Spleen (tissue), 13 donors: ENCODE measurements at places on chromosomes 7 and 10. TPM values are rescaled to one million over a fixed set of nuclear protein-coding genes. Genes with fewer than 3 reads are reported as not detected.

ANKRD30A gene
- not detected for polyA plus RNA-seq

VSTM4 gene
- 0.57 TPM for polyA plus RNA-seq

INTS1 gene
- 126 TPM for polyA plus RNA-seq

FAM24B gene
- 8.2 TPM for polyA plus RNA-seq

BTAF1 gene
- 12.4 TPM for polyA plus RNA-seq

POLR2J gene
- 95.6 TPM for polyA plus RNA-seq

SEMA4G gene
- polyA plus RNA-seq, result 0.52 TPM

CCDC7 gene
- 1.2 TPM for polyA plus RNA-seq

OPN4 gene
- polyA plus RNA-seq, result not detected

PLXDC2 gene
- 2.4 TPM for polyA plus RNA-seq

HECW1 gene
- polyA plus RNA-seq, result 0.03 TPM

CALML3 gene
- not detected for polyA plus RNA-seq

GDF2 gene
- not detected for polyA plus RNA-seq

RAMP3 gene
- 18.9 TPM for polyA plus RNA-seq

WEE2 gene
- polyA plus RNA-seq, result 0.04 TPM

LRMDA gene
- polyA plus RNA-seq, result 7.3 TPM

PRKG1 gene
- 1.1 TPM for polyA plus RNA-seq

SLC39A12 gene
- 0.10 TPM for polyA plus RNA-seq
